A549 (cell line): ENCODE measurements at places on chromosomes 6 and 20. TPM values are rescaled to one million over a fixed set of nuclear protein-coding genes. Genes with fewer than 3 reads are reported as not detected.

The TCF19 gene
- polyA plus RNA-seq = 10.1 to 11.2 TPM (median 10.8 TPM) in 3 replicates

The SLC22A16 gene
- polyA plus RNA-seq = not detected in 3 replicates

The SLC9A8 gene
- polyA plus RNA-seq = 7.9 to 9.5 TPM (median 7.9 TPM) in 3 replicates

The MYL9 gene
- 29.5 to 37.3 TPM (median 34.0 TPM) in 3 replicates for polyA plus RNA-seq

- no peak for DNase-seq
Measured at GRCh38 chr6:168691774-168692173, 250.8 kb downstream of the SMOC2 start.

DNA sequence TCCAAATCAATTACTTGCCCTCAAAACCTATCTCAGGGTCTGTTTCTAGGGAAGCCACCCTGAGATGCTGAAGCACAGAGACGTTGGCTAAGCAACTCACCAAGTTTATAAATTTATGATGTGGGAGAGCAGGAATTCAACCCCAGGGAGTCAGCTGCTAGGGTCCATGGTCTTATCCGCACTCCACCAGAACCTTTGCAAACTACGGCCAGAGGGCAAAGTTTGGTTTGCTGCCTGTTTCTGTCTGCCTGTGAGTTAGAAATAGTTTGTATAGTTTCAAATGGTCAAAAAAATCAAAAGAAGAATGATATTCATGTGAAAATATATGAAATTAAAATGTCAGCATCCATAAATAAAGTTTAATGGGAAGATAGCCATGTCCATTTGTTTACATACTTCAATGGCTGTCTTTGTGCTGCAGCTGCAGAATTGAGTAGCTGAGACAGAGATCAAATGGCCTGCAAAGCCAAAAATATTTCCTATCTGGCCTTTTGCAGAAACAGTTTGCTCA lies 83.7 kb upstream of the ZFP64 start:
- DNase-seq = no peak

GRCh38 chr6:14060971-14061370 lies 56.6 kb upstream of the CD83 start:
- DNase-seq = no peak

DNA sequence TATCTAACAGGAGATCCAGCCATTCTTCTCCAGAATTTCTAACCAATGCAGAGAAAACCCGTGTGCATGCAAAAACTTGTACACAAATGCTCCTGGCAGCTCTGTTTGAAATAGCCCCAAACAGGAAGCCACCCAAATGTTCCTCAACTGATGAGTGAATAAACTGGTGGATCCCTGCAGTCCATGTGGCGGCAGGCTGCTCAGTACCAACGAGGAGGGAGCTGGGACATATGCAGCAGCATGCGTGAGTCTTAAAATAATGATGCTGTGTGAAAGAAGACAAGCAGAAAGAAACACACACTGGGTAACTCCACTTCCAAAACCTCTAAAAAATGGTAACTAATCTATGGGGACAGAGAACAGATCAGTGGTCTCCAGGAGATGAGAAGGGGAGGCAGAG lies 542.1 kb upstream of the AGPAT4 start:
- no peak for DNase-seq

- DNase-seq = no peak
Measured at GRCh38 chr6:2976571-2977085, 5.3 kb upstream of the SERPINB6 start.

- DNase-seq = no peak
Measured at GRCh38 chr6:168638468-168639271, 197.7 kb downstream of the SMOC2 start.

DNA sequence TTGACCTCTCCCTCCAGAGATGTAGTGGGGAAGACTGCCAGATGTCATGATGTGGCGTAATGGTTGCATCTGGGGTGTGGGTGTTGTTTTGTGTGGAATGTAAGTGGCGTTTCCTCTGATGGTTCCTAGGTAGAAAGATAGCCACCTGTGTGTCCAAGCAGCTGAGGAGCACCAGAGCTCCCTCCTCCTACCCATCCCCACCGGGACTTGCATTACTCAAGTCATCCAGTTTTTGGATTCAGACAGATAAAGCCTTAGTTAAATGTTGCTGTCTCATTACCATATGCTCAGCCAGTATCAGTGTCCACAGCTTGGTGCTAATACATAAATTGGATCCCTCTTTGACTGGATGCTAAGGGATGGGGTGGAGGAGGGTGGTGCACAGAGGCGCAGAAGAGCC lies 282.3 kb downstream of the TBC1D7 start:
- no peak for DNase-seq

DNA sequence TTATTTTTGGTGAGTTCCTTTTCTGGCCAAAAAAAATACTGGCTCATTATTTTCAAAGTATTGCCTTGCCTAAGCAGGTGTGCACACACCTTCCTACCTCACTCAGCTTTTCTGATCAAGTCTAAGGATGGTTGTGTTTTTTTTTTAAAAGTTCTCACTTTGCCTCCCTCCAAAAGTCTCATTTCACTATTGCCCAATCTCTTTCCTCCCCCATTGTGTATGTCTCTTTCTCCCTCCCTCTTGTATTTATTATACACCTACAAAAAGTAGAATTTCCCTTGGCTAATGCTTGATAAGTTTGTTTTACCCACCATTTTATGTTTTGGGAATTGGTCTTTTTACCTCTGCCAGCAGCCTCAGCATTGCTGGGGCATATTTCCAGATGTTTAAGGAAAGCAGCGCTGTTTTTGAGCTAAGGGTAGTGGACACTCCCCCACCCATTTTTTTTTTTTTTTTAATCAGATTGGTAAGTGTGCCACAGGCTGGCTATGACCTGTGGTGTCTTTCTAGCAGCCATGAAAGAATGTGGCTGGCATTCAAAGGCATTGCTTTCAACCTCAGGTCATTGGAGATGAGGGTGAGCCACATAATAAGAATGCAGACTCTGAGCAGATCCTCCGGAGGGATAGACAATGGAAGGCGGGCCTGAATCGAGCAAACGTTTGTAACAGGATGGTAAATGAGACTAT lies 668.6 kb downstream of the UTRN start:
- no peak for DNase-seq

GRCh38 chr20:4299216-4299615 lies 283.9 kb upstream of the RNF24 start:
- no peak for DNase-seq

DNA sequence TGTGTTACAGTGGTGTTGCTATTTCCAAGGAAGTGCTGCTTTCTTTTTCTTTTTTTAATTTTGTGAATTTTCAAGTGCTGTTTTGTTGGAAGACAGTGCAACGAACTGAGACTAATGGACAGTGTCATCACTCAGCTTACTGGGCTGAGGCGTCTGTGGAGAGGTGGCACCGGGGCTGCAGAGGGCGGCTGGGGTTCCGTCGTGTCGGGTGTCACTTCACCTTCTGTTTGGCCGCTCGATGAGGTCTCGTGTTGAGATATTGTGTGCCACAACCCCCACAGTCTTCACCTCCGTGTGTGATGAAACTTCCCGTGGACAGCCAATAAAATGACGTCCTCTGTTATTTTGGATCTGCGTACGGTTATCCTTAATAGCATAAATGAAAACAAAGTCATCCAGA lies 149.4 kb upstream of the SNX9 start:
- no peak for DNase-seq

GRCh38 chr20:38543014-38543906 lies 37.7 kb upstream of the ADIG start:
- no peak for DNase-seq
